ENCODE measurements at places on chromosomes 5 and 9.

DNA sequence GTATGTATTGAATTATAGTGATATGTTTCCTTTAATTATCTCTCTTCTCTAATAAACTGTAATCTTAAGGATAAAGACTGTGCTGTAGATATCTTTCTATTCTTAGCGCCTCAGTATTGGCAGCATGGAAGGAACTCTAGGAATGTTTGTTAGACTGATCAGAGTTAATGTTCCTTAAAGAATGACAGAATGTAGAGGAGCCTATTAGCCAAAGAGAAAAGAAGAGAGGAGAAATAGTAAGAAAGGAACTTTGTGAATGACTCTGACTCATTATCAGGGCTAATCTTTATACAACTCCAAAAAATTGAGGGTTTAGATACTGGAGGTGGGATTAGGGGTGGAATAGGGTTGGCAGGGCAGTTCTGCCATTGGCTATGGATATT lies 59.0 kb upstream of the NUDT12 start:
- no peak for DNase-seq

DNA sequence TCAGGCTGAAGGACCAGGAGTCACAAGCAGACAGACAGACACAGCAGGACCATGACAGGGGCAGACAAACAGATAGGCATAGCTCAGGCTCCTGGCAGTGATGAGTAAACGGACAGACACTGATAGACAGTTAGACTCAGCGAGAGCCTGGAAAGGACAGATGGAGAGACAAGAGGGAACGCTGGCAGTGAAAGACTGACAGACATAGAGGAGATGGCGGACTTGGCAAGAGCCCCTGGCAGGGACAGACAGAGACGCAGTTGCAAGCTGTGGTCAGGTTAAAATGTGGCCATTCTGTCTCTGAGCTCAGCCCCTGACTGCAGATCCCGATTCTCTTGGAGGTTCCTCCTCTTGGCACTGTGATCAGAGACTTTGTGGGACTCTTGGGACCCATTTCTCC lies 13.6 kb downstream of the CSF2 start:
- no peak for DNase-seq

GRCh38 chr5:58629271-58630159 lies 46.6 kb downstream of the RAB3C start:
- DNase-seq: no peak

GRCh38 chr9:93955111-93955980 lies at the start of gene BARX1:
Gene BARX1 (minus strand): TSS chr9:93955355. CDS start chr9:93955146, 209 bp downstream.
- no peak for DNase-seq

- no peak for DNase-seq
Measured at GRCh38 chr5:15704397-15704947, 204.5 kb downstream of the FBXL7 start.

DNA sequence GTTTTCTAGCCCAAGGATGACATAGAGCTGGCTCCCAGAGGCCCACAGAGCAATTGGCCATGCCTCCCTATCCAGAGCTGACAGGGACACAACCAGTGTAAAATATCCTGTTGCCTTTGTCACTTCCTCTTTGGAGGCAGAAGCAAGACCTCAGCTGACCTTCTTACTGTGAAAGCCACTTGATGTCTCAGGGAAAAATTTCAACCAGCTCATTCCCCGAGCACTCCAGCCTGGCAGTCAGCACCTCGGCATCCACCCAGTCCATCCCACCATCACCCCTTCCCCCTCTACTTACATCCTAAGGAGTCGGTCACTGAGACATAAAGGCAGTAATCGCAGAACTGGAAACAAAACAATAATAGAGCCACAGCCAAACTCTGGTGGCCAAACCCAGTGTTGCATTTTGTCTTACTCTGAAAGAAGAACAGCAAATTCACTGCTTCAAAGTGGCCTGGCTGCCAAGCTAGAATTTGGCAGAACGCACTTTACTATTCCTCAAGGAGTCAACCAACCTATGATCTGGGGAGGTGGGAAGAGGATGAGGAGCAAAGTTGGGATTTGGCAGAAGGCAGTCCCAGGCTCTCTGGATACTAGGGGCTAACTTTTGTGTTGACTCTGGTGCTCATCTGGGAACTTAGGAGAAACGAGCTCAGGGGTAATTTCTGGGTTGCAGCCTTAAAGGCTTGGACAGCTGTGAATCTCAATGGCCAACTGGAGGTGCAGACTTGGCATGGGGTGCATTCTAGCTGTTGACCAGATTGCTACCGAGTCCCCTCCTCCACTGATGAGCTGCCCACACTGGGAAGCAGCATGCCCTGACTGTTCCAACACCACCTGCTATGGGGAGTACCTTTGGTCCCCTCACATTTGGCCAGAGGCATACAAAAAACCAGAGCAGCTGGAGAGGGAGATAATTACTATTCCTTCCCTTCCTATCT lies 13.6 kb downstream of the NIPAL4 start:
- DNase-seq: no peak

DNA sequence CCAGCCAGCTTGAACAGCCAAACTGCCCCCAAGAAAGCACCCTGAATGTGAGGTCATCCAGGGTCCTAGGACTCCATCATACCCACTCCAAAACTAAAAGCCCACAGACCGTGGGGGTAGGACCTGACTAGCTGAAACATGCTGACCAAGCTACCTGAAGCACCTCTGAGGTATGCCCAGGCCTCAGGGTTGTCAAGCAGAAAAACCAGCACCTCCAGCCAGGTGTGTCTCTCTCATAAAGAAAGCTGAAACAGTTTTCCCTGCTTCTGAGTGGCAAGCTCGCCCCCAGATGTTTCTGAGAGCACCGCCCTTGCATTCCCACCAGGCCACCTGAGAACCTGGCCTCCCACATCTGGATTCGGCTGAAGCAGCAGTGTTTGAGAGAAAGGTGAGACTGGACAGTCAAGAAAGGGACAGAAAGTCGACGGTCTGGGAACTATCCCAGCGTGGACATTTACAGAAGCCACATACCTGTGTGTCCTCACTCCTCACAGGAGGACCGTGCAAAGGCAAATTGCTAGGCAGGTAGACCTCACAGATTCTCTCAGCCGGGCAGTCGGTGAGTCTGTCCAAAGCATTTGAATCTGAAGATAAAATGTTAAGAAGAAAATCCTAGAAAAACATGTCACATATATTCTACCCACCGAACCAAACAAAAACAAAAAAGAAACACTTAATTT lies 155.6 kb upstream of the RASEF start:
- no peak for DNase-seq

DNA sequence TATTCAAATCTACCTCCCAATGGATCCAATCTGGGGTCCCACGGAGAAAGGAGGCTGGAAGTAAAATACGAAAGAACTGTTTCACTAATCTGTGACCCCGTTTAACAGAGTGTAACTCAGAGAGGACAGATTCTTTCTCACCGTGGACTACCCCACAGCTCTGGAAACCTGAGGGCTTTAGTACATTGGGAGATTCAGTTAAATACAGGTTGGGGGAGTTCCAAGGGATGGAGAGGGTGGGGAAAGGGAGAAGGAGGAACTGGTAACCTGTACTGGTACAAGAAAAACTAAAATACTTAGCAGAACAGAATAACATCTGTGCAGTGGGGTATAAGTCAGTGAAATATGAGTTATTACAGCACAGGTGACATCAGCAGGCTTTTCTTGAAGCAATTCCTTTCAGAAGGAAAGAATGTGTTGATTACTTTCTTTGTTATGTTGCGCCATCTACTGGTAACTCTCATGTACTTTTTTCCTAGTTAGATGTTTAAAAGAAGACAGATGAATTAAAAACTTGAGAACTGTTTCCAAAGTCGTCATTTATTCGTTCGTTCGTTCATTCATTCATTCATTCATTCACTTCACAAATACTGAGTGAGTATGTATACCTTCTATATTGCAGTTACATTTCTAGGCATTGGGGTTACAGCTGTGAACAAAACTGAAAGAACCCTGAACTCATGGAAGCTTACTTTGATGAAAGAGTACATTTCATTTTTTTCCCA lies 30.0 kb upstream of the STOM start:
- DNase-seq: no peak

- no peak for DNase-seq
Measured at GRCh38 chr5:31054453-31054852, 139.0 kb upstream of the CDH6 start.

DNA sequence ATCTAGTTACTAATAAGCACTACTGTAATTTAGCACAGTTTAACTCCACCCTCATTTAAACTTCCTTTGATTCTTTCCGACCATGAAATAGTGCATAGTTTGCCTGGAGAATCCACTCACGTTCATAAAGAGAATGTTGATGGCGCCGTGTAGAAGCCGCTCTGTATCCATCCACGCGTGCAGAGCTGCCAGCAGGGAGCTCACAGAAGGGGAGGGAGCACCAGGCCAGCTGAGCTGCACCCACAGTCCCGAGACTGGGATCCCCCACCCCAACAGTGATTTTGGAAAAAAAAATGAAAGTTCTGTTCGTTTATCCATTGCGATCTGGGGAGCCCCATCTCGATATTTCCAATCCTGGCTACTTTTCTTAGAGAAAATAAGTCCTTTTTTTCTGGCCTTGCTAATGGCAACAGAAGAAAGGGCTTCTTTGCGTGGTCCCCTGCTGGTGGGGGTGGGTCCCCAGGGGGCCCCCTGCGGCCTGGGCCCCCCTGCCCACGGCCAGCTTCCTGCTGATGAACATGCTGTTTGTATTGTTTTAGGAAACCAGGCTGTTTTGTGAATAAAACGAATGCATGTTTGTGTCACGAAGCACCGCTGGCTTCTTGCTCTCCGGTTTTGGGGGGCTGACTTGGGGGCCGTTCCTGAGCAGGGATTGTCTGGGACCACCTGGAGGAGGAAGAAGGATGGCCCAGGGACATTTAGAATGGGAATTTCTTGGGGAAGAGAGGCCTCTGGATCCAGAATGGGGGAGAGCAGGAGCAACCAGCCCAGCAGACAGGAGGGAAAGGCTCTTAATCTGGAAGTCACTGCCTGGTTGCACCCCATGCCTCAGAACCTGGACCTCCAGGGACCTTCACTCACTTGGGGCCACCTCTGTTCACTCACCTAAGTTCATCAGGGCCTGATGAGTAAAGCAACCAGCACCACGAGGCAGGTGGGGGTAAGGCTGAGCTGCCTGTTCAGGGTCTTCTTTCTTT lies 35.4 kb downstream of the CXXC5 start:
- no peak for DNase-seq

GRCh38 chr5:36459176-36460135 lies 146.9 kb upstream of the SLC1A3 start:
- no peak for DNase-seq

DNA sequence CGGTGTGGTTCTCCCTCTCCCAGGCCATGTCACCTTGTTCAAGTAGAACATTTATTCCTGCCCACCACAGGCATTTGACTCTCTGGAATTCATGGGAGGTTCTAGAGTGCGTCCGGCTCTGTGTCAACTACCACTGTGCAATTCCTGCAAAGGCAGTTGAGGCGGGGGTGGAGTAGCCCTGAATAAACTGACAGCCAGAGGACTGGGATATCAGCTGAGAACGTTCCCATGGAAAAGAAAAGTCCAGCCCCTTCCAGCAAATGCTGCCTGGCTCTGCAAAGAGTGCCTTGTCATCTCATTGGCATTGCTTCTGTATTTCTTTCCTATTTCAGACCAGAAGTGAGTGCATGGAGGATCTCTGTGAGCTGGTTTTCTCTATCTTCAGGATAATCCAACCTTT lies 18.9 kb upstream of the MEGF9 start:
- DNase-seq: no peak

GRCh38 chr9:100449420-100449819 lies 22.5 kb downstream of the MSANTD3 start:
- DNase-seq: no peak

DNA sequence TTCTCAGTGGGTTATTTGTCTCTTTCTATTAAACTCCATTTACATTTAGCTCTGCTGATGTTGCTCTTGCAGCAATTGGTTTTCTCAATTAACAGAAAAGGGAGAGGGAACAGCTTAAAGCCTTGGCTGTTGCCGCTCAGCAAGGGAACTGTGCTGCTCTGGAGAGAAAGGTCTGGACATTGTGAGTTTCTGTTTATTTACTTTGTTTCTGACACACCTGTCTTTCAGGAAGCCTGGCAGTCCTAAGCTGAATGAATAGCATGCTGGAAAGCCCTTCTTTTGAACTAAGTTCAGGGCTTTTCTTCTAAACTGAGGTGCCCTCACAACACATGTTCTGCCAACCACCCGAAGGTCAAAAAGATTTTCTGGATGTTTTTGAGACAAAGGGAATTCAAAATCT lies 491.9 kb downstream of the PDE4D start:
- no peak for DNase-seq

DNA sequence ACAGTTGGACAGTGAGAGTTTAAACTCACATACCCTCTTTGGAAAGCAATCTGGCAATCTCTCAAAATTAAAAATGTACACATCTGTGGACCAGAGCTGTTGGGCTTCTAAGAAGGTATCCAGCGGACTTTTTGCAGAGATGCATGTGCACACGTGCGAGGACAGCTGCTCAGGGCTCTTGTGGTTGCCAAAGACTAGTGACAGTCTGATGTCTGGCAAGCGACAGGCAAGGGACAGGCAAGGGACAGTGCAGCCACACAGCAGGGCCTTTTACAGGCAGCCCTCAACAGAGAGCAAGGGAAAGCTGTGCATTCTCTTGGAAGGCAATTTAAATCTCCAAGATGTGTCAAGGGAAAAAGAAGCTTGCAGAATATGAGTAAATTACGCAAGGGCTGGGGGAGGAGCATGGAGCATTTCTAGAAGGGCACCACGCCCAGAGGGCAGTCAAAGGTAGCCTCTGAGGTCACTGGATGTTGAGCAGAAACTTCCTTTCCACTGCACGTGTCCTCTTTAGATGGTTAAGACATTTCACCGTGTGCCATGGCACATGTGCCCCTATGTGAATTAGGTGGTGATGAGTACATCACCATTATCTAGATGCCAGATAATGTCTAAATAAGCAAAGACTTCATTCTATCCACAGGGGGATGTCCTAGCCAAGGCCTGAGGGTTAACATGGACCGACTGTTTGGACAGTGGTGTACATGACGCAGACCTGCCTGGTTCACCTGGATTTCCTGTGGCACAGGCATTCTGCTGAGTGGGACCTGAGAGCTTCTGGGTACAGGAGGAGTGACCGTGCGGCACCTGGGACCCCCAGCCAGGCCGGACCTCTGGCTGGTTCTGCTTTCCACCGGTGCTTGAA lies 9.1 kb downstream of the GFPT2 start:
- no peak for DNase-seq

DNA sequence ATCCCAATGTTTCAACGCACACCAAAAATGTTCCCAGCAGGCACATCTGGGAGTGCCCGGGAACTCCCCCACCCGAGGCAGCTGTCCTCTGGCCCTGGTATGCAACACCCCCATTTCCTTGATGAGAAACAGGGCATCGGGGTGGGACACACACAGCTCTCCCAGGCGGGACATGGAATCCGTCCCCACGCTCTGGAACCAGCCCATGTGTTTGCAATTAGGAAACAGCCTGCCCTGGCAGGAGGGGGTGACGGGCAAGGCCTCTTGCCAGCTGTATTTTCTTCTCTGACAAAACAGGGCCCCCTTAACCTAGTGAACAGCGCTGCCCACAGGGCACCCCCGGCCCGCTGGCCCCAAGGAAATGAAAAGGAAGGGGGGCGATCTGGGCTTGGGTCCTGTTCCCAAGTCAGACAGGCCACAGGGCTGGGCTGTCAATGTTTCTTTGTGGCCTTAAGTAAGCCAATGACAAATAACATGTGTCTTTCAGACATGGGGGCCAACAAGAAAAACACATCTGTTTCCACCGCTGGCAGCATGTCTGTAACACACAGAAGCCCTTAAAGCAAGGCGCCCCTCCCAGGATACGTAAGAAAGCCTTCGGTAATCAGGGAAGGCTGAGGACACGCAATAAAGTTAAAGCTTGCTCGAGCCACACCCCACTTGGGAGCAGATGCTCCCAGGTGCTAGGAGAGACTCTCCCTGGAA lies 125.3 kb downstream of the ROR2 start:
- no peak for DNase-seq

- DNase-seq: no peak
Measured at GRCh38 chr9:137756045-137756744, 121.4 kb upstream of the CACNA1B start.

All from effector CD8-positive, alpha-beta T cell (primary cell).